RWPE2 (cell line): ENCODE measurements at places on chromosomes 1 and 21.

- DNase-seq = no peak
Measured at GRCh38 chr21:34890724-34891612, 158.1 kb downstream of the RUNX1 start.

DNA sequence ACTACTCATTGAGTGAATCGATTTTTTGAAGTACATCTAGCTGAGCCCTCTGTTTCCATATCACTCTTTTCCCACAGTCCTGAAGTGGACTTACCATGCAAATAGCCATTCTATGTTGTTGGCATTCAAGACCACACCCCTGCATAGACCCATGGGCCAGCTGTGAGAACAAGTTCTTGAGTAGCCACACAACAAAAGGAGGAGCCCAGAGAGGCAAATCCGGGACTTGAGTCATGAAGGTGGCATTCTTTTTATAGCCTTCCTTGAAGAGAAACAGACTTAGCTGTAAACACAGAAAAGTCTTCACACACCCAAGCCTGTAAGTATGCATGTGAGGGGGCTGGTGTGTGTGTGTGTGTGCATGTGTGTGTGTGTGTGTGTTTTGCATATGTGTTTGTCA lies 13.8 kb upstream of the SPRR5 start:
- no peak for DNase-seq

DNA sequence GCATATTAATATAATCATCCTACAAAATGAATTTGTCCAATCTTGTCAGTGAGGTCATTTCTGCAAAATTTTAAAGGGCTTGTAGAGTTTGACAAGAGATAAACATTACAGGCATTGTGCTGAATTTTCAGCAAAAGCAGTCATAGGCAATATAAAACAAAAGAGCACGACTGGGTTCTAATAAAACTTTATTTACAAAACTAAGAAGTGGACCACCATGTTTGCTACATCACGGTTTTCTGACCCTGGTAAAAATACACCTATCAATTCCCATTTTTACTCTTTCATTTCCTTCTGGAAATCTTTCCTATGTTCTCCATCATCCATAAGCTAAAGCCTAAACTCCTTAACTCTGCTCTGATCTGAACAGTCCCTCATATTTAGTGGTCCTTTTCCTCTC lies 229.8 kb upstream of the SGIP1 start:
- no peak for DNase-seq

DNA sequence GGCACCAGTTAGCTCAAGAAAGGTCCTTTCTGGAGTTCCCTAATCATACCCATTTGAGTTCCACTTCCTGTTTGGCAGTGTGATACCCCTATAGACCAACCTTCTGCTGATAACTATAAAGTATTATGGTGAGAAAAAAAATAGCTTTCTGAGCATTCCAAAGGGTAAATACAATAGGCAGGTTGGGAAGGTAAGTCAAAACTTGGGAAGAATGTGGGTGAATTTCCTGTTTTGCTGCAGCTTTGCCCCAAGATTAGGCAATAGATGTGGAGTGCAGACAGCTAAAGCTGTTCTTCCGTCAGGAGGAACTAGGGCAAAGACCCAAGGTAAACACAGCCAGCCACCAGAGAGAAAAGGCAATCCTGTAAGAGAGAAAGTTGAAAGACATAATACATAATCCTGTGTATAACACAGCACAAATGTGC lies 49.9 kb upstream of the GUCA2A start:
- DNase-seq = no peak

GRCh38 chr1:63615768-63616420 lies 22.7 kb downstream of the PGM1 start:
- no peak for DNase-seq

DNA sequence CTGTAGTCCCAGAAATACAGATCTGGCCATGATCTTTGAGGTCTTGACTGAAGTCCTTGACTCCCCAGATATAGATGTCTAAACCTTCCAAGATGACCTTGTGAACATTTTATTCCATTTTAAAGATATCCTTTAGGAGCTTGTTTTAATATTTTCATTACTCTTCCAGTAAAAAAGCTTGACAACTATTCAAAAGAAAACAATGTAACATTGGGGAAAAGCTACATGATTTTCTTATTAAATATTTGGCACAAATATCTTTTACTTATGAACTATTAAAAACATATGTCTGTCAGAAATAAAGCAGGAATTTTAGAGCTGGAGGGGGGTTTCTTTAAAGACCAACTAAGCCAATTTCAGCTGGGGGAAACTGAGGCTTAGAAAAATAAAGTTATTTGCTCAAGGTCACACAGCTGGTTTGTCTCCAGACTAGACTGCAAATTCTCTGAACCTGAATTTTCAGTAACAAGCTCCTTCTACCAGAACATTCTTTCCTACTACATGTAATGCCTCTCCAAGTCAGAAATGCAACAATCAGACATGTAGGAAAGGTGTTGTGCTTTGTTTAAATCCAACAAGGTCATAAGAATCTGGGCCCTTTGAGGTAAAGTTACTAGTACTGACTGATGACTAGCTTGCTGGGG lies 67.0 kb upstream of the PTCH2 start:
- no peak for DNase-seq

DNA sequence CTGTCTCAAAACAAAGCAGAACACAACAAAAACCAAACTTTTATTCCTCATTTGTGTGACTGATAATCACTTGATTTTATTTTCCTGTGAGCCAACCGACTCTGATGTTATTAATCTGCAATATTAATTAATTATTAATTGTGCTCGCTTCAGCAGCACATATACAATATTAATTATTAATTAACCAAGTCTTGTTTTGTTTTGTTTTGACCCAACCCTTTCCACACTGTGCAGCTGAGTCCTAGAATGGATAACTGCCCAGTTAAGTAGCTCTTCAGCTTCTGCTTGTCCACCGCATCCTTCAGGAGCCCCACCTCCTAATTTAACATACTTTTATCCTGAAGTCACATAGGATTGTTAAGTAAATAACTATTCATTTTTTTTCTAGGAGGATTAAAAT lies 47.4 kb upstream of the EXO1 start:
- no peak for DNase-seq

- DNase-seq = no peak
Measured at GRCh38 chr1:199877526-199878384, 149.8 kb upstream of the NR5A2 start.

DNA sequence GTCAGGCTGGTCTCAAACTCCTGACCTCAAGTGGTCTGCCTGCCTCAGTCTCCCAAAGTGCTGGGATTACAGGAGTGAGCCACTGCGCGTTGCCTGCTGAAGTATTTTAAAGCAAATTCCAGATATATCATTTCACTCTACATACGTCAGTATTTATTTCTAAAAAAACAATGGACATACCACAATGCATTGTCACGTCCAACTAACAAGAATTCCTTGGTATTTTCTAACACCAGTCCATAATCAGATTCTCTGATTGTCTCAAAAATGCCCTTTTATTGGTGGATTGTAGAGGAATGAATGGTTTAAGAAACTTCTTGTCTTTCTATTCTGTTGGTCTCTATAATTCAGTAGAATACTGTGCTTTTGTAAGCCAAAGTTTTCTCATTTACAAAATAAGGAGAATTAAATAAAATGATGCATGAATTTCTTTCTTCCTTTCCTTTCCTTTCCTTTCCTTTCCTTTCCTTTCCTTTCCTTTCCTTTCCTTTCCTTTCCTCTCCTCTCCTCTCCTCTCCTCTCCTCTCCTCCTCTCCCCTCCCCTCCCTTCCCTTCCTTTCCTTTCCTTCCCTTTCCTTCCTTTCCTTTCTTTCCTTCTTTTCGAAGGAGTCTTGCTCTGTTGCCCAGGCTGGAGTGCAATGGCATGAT lies 55.8 kb downstream of the VPS13D start:
- DNase-seq = no peak

DNA sequence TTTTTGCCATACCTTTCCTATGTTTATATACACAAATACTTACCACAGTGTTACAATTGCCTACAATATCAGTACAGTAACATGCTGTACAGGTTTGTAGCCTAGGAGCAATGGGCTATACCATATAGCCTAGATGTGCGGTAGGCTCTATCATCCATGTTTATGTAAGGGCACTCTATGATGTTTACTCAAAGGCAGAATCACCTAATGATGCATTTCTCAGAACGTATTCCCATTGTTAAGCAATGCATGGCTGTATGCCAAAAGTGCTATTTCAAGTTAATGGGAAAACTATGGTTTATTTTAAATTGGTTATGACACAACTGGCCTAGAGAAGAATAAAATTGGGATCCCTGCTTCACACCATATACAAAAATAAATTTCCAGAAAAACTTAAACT lies 36.9 kb upstream of the DISP1 start:
- DNase-seq = no peak

GRCh38 chr1:211628417-211628816 lies 47.0 kb downstream of the NEK2 start:
- no peak for DNase-seq

GRCh38 chr1:76238094-76238628 lies 163.6 kb downstream of the ST6GALNAC3 start:
- no peak for DNase-seq

- DNase-seq = no peak
Measured at GRCh38 chr1:22916471-22916820, 56.2 kb downstream of the LACTBL1 start.

DNA sequence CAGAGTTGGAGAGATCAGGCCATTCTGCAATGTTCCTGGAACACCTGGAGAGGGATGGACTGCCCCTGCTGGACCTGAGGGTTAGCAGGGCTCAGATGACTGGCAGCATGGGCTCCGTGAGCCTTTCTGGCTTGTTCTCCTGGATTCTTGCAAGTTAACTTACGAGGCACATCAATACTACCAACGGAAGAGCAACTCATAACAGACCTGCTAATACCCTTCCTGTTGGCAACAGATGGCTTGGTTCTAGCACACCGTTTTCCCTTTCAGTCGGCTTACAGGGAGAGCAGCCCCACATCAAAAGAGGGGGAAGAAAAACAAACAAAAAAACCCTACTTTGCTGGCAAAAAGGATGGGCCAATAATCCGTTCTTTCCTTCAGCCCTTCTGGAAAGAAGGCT lies 47.9 kb downstream of the SLC66A1 start:
- DNase-seq = no peak

GRCh38 chr1:174534789-174535188 lies 87.0 kb downstream of the GPR52 start:
- no peak for DNase-seq

DNA sequence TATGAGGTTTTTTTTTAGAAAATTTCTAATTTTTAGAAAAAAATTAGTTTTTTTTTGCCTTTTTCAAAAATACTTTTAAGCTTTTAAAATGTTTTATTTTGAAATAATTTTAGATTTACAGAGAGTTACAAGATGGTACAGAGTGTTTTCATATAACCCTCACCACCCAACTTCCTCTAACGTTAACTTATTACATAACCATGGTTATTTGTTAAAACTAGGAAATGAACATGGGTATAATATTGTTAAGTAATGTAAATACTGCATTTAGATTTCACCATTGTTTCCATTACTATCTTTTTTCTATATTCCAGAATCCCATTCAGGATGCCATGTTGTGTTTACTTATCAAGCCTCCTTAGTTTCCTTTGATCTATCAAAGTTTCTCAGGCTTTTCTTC lies 45.2 kb upstream of the ST6GALNAC3 start:
- DNase-seq = no peak

DNA sequence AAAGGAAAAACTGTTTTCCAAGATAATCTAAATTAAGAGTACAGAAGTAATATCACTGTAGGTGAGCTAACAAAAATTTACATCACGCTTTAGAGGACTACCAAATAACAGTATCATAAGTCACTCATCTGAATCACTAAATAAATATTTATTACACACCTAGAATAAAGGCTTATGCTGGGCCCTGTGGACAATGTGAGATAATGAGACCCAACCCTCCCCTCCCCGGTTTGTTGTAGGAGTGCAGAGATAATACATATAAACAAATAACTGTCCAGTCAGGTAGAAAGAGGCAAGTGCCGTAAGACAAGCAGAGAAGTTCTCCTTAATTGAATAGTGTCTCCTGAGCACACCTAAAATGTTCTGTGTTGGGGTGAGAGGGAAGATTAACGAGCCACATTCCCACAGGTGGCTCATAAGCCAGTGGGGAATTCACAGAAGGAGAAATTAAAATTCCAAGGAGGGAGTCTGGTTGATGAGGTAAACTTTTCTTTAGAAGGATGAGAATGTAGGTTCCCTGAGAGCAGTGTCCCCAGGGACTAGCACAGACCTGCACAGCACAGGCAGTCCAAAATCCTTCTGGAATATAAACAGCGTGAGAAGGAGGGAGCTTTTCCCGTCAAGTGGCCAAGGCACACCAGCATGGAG lies 241.4 kb downstream of the NFIA start:
- no peak for DNase-seq

DNA sequence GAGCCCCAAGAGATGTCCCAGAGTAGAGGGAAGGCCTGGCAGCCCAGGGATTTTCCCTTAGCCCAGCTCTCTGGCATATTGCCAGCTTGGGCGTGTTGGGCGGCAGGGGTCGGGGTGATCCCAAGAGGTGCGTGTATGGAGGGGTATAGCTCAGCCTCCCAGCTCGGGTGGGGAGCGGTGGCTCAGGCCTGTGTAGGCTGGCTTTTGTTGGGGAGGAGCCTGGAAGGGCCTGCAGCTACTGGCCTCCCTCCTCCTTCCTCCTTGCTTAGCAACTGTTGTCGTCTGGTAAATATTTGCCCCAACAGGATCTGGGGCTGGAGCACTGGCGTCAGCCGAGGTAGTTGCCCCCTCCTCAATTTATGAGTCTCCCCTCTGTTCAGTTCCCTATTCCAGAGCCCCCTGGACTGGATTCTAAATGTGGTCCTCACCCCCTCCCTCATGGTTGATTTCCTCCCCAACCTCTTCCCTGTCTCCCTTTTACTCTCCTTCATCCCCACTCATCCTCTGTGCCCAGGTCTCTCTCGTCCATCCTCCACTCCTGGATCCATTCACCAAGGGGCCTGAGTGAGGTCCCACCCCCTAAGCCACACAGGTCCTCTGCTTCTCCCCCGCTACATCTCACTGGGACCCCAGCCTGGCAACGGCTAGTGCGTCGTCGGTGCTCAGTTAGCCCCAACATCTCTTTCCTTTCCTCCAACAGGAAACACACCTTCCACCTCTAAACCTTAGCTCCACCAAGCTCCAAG lies 10.3 kb upstream of the LMNA start:
- DNase-seq = peak; percentile 93

DNA sequence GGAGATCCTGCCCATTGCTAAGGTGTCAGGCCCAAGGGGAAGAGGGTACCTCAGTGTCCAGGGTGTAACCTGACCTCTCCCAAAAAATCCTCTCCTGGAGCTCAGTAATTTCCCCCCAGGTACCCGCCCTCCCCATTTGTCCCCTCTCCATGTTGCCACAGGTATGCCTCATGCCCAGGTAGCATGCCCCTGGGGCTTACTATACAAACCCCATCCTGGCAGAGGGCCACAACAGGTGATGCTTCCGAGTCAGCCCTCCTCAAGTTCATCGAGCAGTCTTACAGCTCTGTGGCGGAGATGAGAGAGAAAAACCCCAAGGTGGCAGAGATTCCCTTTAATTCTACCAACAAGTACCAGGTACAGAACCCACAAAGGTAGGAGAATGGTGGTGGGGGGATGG lies 15.7 kb downstream of the ATP1A4 start:
- DNase-seq = no peak

DNA sequence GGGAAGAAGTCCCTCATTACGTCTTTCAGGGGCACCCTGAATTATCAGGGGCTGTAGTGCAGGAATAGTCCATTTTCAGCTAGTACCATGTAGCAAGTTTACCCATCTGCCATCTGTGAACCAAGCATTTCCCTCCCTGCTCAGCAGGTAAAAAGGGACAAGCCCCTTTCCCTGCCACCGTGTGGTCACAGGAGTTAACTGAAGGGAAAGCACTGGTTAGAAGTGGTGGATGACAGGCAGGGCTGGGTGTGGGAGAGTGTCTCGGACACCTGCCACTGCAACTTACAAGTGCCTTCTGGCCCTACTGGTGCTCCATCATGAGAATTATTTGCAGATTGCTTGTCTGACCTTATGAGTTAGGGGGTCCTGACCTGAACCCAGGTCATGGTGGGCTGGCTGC lies 32.0 kb upstream of the IGSF5 start:
- no peak for DNase-seq

GRCh38 chr1:67308136-67308535 lies 463 bp downstream of the IL12RB2 start:
- DNase-seq = no peak
